Aorta (tissue), 5 donors: ENCODE measurements at places on chromosomes 3 and 15.

DNA sequence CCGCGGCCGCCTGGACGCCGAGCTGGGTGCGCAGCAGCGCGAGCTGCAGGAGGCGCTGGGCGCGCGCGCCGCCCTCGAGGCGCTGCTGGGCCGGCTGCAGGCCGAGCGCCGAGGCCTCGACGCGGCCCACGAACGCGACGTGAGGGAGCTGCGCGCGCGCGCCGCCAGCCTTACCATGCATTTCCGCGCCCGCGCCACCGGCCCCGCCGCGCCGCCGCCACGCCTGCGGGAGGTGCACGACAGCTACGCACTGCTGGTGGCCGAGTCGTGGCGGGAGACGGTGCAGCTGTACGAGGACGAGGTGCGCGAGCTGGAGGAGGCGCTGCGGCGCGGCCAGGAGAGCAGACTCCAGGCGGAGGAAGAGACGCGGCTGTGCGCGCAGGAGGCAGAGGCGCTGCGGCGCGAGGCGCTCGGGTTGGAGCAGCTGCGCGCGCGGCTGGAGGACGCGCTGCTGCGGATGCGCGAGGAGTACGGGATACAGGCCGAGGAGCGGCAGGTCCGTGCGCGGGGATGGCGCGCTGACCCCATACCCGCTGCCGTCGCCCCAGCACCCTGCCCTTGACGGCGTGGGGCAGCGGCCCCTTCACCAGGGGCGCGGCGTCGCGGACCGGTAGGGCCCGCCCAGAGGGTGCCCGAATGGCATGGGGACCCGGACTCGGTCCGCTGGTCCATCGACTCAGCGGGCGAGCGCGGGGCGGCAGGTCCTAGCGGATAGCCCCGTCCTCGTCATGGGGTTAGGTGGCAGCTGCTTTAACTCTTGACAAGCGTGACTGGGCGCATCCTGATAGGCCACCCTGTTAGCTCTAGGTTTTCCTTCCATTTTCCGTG, 848 bp downstream of the SYNM start:
- DNase-seq, result peak; percentile 87

- DNase-seq, result no peak
These were observed 68.4 kb downstream of the DPH6 start for GRCh38 chr15:35477312-35478262.

- DNase-seq, result no peak
These were observed 4.0 kb upstream of the ADPGK start for GRCh38 chr15:72787526-72787925.

DNA sequence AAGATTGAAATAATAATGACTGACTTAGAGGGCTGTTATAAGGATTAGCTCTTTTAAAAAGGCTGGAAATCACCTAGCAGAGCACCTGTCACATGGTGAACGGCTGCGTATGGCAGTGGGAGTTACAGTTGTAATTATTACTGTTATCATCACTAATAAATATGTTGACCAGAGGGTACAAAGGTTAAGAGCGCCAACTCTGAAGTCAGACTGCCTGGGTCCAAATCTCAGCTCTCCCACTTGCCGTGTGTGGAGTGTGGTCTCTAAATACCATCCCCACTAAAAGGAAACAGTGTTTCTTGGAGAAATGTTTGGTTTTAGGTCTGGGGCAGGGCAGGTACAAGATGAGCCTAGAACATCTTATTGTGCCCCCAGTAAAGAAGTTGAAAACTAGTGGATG, 6.0 kb upstream of the RAD18 start:
- no peak for DNase-seq

DNA sequence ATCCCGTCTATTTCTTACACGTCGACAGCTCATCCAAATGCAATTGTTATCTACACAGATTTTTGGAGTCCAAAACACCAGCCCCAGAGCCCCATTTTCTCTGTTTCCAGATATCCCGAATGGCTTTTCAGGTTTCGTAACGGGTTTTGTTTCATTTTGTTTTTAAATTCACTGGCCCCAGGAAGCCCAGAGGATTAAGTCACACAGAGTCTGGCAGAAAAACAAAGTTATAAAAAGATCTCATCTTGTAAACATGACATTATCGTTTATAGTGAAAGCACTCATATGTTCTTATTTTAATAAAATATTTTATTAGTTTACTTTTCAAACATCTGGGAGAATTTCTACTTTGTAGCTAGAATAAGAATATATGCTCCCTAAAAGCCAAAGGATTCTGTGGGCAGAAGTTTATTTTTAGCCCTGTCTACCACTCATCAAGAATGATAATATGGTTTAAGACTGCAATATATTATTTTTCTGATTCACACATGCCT, 149.3 kb upstream of the SLC2A2 start:
- DNase-seq, result no peak

DNA sequence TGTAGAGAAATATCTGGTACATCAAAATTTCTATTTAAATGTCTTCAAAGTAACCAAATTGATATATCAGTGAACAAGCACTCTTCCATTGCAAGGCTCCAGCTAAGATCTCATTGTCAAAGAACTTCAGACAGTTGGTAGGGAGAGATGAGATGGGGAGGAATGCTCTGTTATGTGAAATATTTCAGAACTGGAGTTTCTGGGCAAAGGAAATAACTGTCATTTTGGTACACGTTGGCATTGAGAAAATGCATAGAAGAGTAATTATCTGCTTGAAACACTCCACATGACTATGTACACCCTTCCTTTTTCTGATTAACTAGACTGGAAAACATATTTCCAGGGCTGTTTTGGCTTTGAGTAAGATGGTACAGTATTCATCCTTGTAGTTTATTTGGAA, 297.5 kb upstream of the RASGRP1 start:
- no peak for DNase-seq
